Stimulated activated CD8-positive, alpha-beta memory T cell treated with anti-CD3 and anti-CD28 coated beads, Interleukin-12 subunit alpha, Interleukin-12 subunit beta, amount 100 ng/mL, for 4 hours (primary cell): ENCODE measurements at places on chromosomes 5 and 9.

- no peak for DNase-seq
These were observed 245.1 kb upstream of the ISL1 start for GRCh38 chr5:51138164-51138563.

GRCh38 chr5:74619308-74619707 lies 21.2 kb downstream of the ENC1 start:
- DNase-seq = no peak

GRCh38 chr9:96156171-96156974 lies 145.6 kb downstream of the HSD17B3 start:
- no peak for DNase-seq

GRCh38 chr5:150589862-150590601 lies 50.4 kb upstream of the SYNPO start:
- no peak for DNase-seq

- no peak for DNase-seq
These were observed 2.4 kb downstream of the MRPS2 start for GRCh38 chr9:135502873-135503321.

DNA sequence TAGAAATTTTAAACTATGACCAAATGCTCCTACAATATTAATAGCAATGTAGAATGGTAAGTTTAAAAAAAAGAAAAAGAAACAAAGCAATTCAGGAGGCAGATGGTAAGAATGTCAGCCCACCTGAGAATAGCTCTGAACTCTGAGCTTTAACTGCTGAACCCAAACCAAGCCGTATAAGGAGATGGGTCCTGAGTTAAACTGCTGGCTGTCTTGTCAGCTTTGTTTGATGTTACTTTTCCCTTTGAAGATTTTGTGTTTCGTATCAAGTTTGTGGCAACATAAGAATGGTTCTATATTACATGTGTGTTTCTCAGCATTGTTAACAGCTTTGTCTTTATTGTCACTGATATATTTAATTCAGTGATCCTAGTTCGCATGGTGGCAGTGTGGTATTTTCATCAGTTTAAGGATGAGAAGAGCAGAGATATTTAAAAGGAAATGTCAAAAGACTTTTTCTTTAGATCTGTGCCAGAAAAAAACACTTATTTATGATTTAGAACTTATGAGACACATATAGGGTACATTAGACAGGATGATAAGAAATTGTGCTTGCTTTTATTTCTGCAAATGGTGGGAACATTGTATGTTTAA lies 390.1 kb downstream of the CCDC171 start:
- DNase-seq = no peak

DNA sequence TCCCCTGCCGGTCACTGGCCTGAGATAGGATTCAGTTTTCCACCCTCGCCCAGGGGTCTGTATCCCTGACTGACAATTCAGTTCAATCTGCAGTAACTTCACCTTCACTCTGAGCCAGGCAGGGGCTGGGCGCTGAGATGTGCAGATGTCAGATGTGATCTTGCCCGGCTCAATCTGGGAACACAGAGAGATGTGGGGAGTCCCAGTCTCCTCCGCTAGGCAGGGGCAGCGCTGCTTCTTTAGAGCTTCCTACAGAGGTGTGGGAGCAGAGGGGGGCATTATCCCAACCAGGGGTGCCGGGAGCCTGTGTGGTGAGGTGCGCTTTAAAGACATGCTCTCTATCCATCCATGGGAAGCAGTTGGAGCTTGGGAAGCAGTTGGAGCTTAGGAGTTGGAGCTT lies 14.6 kb downstream of the TMOD1 start:
- DNase-seq = no peak

DNA sequence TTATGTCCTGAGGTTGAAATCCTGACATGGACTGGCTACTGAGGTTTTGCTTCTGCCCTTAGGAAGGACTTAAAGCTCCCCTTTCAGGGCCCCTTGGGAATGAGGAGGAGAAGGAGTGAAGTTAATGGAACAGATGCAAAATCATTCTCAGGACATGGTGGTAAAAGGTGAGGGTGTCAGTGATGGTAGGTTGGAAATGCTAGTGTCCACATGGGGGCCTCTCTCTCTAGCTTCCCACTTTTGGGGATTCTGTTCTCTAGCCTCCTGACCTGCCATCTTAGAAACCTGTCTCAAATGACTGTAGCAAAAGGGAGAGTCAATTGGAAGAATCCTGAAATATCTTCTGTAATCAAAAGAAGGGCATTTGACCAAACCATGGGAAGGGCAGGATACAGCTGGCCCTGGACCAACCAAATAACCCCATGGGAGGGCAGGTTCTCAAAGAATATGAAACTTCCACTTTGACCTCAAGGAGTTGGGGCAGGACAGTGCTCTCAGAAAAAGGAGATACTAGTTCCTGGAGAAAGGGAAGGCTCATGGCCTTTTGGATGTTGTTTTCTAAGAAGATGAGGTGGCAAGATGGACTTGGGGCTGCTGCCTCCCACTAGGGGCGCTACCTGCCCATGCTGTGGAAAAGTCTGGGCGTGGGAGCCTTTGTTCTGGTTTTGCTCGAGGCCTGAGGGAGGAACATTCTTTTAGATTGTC lies 21.2 kb upstream of the MLANA start:
- DNase-seq = no peak

DNA sequence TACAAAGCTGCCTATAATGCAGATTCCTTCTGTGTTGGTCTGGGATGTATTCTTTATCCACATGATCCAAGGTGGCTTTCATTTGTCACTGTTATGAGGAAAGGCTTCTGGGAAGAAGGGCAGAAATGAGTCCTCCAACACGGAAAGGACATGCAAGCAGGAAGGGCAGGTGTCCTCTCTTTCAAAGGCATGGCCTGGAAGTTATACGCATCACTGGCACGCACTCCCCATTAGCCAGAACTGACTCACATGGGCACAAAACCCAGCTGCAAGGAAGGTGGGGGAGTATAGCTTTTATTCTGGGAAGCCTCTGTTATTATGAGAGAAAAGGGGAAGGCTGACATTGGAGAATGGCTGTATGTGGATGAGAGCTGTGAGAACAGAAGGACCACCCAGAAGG lies 141.3 kb upstream of the ZNF618 start:
- no peak for DNase-seq

GRCh38 chr5:143456952-143457547 lies 53.6 kb upstream of the NR3C1 start:
- no peak for DNase-seq

- DNase-seq = no peak
These were observed 156.8 kb downstream of the PAX5 start for GRCh38 chr9:36877239-36877638.

- DNase-seq = no peak
These were observed 30.2 kb upstream of the PITX1 start for GRCh38 chr5:135064235-135064570.

DNA sequence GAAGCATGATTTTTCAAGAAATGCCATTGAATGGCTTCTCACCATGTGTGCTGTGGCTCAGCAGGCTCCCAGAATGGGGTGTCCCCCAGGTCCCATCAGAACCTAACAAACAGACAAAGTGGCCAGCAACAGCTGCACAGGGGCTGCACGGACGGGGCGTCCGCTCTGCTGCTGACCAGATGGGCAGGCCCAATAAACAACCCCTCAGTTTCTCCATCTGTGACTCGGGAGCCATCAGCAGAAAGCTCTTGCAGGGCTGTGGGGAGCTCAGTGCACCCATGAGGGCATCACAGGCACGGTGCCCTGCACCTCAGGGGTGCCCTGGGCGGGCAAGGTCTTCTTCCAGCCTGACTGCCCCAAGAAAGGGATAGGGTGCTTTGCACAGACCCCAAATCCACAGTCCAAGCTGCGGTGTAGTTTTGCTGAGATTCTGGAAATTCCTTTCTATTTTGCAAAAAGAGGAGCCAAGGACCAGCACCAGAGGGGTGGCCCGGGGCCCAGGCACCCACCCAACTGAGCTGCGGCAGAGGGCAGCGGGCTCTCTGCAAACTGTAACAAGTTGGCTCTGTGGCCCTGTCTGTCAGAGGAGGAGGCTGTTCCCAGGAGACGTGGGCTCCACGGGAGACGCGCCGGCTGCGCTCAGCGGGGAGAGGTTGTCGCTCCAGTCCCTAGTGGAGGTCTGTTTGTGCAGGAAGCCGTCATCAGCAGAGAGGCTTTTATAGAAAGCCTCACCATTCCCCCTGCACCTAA lies 138.7 kb upstream of the PPP1R26 start:
- DNase-seq = no peak

DNA sequence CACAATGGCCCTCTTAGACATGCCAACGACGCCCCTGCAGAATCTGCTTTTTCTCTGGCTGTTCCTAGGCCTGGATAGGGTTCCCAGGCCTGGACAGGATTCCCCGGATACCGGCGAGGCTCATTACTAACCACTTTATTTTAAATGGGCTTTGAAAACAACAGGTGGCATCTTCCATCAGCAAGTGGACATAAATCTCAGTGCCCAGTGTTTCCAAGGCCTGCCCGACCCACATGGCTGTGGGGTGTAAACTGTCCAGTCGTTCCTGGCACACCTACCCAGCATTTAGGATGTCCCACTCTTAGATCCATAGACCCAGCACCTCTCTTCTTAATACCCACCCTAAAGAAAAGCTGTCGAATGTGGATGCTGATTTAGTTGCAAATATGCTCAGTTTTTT lies 896 bp downstream of the CMBL start:
- no peak for DNase-seq

GRCh38 chr5:38569180-38569579 lies 12.7 kb upstream of the LIFR start:
- DNase-seq = no peak

DNA sequence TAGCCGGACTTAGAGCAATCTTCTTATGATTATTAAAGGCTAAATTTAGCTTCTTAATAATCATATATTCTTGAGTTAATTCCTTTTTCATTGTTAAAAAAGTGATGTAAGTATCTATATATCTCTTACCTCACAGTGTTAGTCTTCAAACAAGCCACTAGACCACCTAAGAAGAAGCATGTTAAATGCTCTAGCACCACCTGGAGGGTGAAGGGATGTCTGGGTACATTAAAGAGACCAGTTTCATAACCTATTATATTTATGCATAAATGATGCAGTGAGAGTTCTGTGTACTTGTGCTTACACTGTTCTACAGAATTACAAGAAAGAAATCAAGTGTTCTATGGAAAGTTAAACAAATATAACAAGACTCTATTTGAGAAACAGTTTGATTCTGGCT lies 55.9 kb upstream of the SLCO6A1 start:
- DNase-seq = no peak

GRCh38 chr9:95459178-95459577 lies 57.6 kb downstream of the PTCH1 start:
- no peak for DNase-seq

DNA sequence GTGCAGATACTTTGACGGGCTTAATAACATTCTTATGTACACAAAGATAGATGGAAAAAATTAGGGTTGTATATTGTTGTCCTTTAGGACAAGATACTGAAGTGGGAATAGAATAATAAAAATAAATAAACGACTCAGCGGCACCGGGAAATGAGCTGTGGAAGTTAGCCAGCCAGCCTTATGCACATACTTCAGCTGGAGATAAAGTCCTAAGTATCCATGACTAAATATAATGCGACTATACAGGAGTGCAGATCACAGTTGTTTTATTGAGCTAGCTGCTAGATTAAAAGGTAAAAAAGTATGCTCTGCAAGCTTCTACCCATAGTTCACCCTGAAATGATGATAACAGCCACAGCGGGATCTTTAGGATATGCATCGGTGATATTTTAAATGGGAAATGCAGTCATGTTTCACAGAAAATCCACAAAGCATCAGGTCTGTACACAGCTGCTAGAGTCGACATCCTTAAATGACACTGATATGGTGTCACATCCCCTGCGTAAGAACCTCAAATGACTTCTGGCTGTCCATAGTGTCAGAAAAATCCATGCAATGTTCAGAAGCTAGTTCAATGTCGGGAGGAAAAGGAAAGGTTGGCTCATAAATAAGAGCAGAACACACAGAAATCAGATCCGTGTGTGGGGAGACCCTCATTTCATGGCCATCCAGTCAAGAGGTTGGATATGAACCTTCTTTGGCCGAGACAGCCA lies 392.8 kb upstream of the DAP start:
- DNase-seq = no peak

GRCh38 chr5:54540286-54540685 lies 22.7 kb downstream of the SNX18 start:
- DNase-seq = no peak
